HEK293T (cell line): ENCODE measurements at places on chromosomes 13 and 19.

GRCh38 chr13:48403913-48404312 lies 9.0 kb downstream of the LPAR6 start:
- DNase-seq = no peak

GRCh38 chr13:110322126-110322827 lies 15.2 kb downstream of the COL4A2 start:
- no peak for DNase-seq

DNA sequence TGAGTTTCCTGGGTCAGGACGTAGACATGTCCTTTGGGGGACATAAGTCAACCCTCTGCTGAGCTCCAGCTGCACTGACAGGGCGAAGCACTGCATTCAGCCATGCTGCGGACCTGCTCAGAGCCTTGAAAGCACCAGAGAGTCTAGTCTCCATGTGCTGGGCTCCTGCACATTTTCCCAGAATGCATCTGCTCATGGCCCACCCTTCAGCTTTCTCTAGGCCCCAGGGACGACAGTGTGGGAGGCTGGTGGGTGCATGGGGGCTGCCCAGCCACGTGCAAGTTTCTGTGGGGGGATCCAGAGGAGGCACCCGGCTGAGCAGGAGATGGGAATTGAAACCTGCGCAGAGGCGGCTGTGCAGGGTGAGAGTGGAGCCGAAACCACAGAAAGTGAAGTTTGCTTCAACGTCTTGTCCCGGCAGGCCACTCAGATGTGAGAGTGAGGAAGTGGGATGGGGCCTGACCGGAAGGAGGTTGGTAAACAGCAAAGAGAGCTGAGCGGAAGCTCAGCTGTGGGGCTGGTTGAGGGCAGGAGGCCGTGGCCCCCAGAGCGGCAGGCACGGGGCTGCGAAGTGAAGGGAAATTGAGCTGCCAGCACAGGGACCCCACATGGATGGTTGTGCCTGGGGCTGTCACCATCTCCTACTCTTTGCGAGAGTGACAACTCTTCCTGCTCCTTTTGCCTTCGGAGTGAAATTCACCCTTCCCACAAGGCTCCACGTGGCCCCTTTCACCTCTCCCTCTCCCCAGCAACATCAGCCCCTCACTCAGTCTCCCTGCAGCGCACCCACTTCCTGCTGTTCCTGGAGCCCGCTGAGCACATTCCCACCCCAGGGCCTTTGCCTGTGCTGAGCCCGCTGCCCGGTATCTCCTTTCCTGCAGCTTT lies 11.8 kb downstream of the PGLS start:
- DNase-seq = no peak

DNA sequence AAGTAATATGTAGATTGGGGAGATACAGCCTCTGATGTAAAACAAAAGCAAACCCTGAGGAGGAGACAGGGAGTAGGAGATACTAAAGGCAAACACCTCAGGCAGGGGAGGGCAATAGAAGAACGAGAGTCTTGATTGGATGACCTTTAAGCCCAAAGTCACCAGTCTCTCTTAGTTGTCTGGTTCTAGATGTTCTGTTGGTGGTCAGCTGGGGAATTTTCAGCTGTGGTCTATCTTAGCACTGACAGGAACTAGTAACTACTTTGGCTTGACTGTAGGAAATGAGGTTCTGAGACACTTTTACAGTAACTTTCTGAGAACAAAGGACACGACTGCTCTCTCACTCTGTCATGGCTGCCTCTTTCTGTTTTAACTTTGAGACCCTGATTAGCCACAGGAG lies 290.7 kb upstream of the MIR17HG start:
- DNase-seq = no peak

GRCh38 chr19:7159105-7159933 lies 89.8 kb downstream of the ZNF557 start:
- peak; percentile 26 for DNase-seq

- no peak for DNase-seq
Measured at GRCh38 chr13:106597186-106597585, 29.2 kb upstream of the ARGLU1 start.

- no peak for DNase-seq
Measured at GRCh38 chr13:46378411-46378810, 8.6 kb downstream of the RUBCNL start.

- DNase-seq = no peak
Measured at GRCh38 chr13:45826731-45827130, 24.8 kb downstream of the SIAH3 start.

DNA sequence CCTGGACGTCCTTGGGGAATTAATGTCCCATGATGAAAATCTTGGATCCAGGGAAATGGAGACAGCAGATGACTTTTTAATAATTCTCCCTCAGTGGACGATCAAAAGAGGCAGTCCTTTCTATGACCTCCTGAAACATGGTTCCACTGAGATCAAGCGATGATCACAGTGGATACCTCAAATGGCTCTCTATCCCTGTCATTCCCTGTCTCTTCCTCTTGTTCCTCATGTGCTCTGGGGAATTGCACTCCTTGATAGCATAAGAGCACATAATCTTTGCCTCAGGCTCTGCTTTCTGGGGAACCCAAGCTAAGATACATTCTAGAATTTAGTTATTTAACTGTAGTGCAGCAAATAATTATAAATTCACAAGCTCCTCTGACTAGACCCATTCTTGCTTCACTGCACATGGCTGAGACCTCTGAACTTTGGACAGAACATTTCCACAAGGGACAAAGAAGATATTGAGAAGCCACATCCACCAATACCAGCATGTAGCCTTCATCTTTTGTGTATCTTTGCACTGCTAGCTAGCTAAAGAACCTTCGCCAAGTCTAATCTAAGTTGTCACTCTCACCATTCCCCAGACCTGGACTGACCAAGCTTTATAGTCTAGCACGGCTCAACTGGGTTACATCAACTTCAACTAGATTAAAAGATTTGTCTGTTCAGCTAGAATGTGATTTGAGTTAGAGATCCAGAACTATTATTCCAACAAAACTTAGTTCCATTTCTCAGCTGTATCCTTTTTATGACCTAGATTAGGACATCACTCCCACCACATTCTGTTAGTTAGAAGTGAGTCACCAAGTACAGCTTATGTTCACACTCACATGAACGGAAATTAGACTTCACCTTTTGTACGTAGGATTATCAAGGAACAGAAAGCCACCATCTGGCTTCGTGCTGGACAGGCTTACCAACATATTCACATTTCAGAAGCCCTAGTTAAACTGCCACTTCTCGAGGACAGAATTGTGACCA lies 142.7 kb downstream of the SUCLA2 start:
- no peak for DNase-seq

GRCh38 chr19:31537136-31537535 lies 187.9 kb upstream of the TSHZ3 start:
- no peak for DNase-seq

DNA sequence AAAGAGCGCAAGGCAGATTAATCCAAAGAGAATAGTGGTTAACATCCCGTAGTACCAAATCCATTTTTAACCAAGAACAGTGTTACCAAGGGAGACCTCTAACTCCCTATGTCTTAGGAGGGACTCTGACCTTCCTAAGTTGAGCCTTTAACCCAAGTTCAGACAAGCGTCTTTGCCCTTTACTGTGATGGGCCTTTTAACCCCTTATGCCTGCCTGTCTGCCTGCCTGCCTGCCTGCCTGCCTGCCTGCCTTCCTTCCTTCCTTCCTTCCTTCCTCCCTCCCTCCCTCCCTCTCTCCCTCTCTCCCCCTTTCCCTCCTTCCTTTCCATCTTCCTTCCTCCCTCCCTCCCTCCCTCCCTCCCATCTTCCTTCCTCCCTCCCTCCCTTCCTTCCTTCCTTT lies 32.6 kb downstream of the CEACAM1 start:
- DNase-seq = no peak

- DNase-seq = no peak
Measured at GRCh38 chr13:45847554-45848224, 3.9 kb downstream of the SIAH3 start.

- no peak for DNase-seq
Measured at GRCh38 chr19:48735031-48735615, 5.3 kb downstream of the RASIP1 start.

DNA sequence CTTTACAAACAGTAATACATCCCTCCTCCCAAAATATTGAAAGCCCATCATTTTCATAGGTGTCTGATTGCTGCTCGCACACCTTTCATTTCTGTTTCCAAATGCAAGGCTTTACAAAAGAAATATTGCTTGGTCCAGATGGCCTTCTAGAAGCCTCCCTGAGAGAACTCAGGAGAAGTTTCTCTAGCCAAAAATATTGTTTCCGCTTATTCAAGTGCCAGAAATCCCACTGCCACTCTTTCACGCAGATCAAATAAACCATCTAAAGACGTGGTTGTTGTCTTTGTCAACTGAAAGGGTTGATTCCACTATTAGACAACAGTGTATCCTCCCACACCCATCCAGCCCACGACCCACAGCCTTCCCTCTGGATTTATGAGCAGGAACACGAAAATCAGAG lies 96.2 kb downstream of the ZIC5 start:
- no peak for DNase-seq

DNA sequence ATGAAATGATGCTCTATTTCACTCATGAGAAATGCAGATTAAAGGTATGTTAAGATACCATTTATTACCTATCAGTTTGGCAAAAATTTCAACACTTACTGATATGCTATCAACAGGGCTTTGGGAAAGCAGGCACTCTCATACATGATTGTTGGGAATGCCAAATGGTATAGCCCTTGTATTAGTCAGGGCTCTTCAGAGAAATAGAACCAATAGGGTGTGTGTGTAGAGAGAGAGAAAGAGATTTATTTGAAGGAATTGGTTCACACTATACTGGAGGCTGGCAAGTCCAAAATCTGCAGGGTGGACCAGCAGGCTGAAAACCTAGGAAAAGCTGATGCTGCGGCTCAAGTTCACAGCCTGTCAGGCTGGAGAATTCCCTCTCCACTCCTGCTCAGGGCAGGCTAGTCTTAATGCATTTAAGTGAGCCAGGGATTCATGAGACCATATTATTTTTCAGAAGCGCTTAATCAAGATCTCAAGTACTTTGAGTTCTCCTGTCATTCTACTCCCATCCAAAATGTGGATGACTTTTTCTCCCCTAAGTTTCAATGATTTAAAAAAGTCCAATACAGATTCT lies 72.4 kb downstream of the NHLRC3 start:
- no peak for DNase-seq

GRCh38 chr13:28658796-28659620 lies at the start of gene POMP:
TSS of gene POMP (plus strand) at chr13:28659130. CDS start at chr13:28659185, 55 bp downstream.
- peak; percentile 95 for DNase-seq

- peak; percentile 68 for DNase-seq
Measured at GRCh38 chr13:46160471-46161066, 21.4 kb downstream of the LCP1 start.

- DNase-seq = no peak
Measured at GRCh38 chr19:18515959-18516358, 5.9 kb downstream of the ELL start.

DNA sequence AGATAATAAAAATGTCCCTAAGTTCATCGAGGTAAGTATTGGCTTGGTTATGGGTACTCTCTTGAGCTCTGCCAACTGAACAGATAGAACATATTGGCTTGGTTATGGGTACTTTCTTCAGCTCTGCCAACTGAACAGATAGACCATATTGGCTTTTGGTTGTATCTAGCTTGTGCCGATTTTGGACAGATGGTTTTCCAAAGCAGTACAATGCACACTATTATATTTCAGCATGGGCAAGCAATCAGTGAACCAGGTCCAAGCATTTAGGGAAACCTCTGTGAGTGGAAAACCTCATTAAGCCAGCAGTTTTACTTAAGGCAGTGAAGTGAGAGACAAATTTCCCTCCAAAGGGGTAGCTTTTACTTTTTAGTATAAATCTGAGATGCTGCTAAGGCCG lies 1440.5 kb upstream of the SPRY2 start:
- no peak for DNase-seq

GRCh38 chr19:41535029-41535622 lies 40.8 kb upstream of the CEACAM21 start:
- no peak for DNase-seq

GRCh38 chr13:58619396-58620113 lies 988.0 kb downstream of the PCDH17 start:
- DNase-seq = no peak

GRCh38 chr13:43305416-43305815 lies 282.0 kb downstream of the DNAJC15 start:
- no peak for DNase-seq

- no peak for DNase-seq
Measured at GRCh38 chr13:23794267-23795161, 94.7 kb downstream of the MIPEP start.

- DNase-seq = no peak
Measured at GRCh38 chr13:86409466-86410241, 610.4 kb upstream of the SLITRK6 start.

- DNase-seq = no peak
Measured at GRCh38 chr13:76917095-76917494, 30.9 kb upstream of the KCTD12 start.

DNA sequence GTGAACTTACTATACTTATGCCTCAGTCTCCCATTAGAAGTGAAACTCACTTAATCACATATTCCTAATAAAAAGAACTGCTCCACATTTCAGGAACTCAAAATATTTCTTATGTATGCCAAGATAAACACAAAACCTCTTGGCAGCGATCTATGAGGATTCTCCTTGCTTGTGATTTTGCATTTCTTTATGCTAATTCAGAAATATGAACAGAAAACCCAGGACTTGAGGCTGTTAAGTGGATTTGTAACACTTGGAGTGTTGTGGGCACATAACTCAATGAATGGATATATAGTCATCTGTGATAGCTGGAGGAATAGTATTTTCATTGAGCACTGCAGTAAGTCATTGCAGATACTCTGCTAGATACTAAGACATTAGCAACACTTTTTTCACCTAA lies 5.6 kb upstream of the KATNAL1 start:
- DNase-seq = no peak

DNA sequence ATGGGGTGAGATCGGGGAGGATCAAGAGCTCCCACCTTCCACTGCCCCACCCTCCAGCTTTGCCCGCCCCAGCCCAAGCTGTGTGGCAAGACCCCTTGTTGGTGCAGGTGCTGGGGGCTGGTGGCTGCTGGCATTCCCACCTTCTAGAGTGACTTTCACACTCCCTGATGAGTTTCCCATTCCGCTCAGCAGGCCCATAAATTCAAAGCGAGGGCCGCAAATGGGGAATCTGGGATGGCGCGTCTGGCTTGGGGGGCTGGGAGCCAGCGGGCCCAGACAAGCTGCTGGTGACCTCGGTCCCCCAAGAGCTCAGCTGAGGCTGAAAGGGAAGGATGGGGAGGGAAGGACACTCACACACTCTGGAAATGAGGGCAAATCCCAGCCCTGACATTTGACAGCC lies 110.3 kb downstream of the GADD45B start:
- no peak for DNase-seq

DNA sequence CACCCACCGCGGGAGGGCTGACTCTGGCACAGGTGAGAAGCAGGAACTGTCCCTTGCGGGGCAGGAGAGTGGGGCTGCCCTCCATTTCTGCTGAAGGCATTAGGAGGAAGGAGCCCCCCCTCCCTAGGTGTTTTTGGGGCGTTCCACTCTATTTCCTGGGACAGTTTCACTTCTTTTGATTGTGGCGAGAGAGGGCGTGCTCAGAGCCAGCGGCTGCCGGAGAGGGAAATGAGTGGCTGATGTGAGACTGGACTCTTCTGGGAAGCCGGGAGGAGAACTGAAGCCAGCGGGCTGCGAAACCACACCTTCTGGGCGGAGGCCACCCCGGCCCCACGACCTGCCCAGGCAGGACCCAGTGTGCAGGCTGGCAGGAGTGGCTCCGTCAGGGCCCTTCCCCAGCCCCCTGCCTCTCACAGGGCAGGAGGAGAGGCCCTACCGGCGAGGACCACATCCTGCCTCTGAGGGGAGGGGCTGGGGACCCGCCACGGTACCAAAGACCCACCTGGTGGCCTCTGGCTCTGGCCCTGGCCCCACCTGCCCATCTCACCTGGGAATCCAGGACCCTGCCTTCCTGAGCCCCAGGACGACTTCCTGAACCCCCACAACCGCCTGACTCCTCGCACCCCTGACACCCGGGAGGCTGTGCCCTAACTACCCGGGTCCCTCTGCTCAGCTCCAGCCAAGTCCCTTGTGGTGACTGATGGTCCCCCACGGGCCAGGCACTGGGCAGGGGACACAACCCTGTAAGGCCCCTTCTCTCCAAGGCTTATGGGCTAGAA lies 25.9 kb downstream of the MPND start:
- no peak for DNase-seq
